Hepatocyte (in vitro differentiated cells): ENCODE measurements at places on chromosomes 1 and 21. TPM values are rescaled to one million over a fixed set of nuclear protein-coding genes. Genes with fewer than 3 reads are reported as not detected.

Gene DONSON
- 17.1 and 23.2 TPM in 2 replicates for polyA plus RNA-seq

Gene PLA2G2A
- polyA plus RNA-seq = 1,328 and 1,609 TPM in 2 replicates

Gene SPRR3
- polyA plus RNA-seq = 0.40 and 0.72 TPM in 2 replicates

Gene FBXO42
- 21.1 and 22.1 TPM in 2 replicates for polyA plus RNA-seq

Gene DDAH1
- polyA plus RNA-seq = 17.2 and 19.5 TPM in 2 replicates

Gene AADACL4
- not detected in 2 replicates for polyA plus RNA-seq

Gene OR2M4
- polyA plus RNA-seq = not detected in 2 replicates

Gene OR2M3
- polyA plus RNA-seq = not detected in 2 replicates

Gene KCNJ15
- 0.27 and 0.88 TPM in 2 replicates for polyA plus RNA-seq

Gene NPR1
- polyA plus RNA-seq = 3.0 and 4.3 TPM in 2 replicates

Gene ACBD3
- polyA plus RNA-seq = 46.4 and 50.8 TPM in 2 replicates

Gene HCRTR1
- 0.68 TPM in 1 of 2 replicates, not detected in the other for polyA plus RNA-seq

Gene LENEP
- not detected in 2 replicates for polyA plus RNA-seq

Gene SMG7
- polyA plus RNA-seq = 22.3 and 28.1 TPM in 2 replicates

Gene TSPAN1
- 69.5 and 69.8 TPM in 2 replicates for polyA plus RNA-seq

Gene MEF2D
- polyA plus RNA-seq = 25.1 and 30.8 TPM in 2 replicates

Gene KCNA2
- polyA plus RNA-seq = 0.80 TPM in 1 of 2 replicates, not detected in the other

Gene BSND
- 0.18 and 0.21 TPM in 2 replicates for polyA plus RNA-seq

Gene TEX38
- polyA plus RNA-seq = 0.27 and 0.40 TPM in 2 replicates

Gene RHD
- polyA plus RNA-seq = 0.12 and 0.19 TPM in 2 replicates

Gene PDPN
- 478 and 508 TPM in 2 replicates for polyA plus RNA-seq

Gene CLCNKA
- polyA plus RNA-seq = 1.3 and 2.7 TPM in 2 replicates

Gene MPL
- polyA plus RNA-seq = 0.16 and 0.54 TPM in 2 replicates

Gene RABGGTB
- 25.9 and 28.6 TPM in 2 replicates for polyA plus RNA-seq

Gene APOBEC4
- not detected in 2 replicates for polyA plus RNA-seq

Gene LORICRIN
- not detected in 2 replicates for polyA plus RNA-seq

Gene CYP4B1
- 0.25 and 0.92 TPM in 2 replicates for polyA plus RNA-seq

Gene ECM1
- polyA plus RNA-seq = 7.1 and 8.8 TPM in 2 replicates

Gene F5
- 20.4 and 21.5 TPM in 2 replicates for polyA plus RNA-seq

Gene ARHGEF16
- polyA plus RNA-seq = 32.3 and 36.2 TPM in 2 replicates

Gene FAM110D
- 0.40 and 0.44 TPM in 2 replicates for polyA plus RNA-seq

Gene UQCRHL
- 1.0 and 1.8 TPM in 2 replicates for polyA plus RNA-seq
